ENCODE measurements at places on chromosomes 3 and 15.

- no peak for DNase-seq
Measured at GRCh38 chr3:151431940-151432339, 28.9 kb downstream of the IGSF10 start.

DNA sequence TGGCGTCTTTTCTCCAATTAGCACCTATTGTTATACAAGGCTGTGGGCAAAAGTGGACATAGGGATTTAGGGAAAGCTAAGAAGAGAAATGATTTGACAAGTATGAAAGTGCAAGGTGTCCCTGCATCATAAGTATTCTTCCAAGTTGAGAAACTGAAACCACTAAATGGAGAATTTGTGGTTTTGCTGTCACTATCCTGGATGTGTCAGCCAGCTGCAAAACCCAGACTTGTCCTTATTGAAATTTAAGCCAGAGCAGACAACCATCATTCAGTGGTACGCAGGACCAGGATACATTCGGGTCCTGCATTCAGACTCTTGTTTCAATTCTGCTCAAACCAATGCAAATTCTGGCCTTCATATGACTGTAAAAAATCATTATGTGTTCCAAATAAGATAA is 384.8 kb upstream of the TGFBR2 start:
- DNase-seq = no peak

DNA sequence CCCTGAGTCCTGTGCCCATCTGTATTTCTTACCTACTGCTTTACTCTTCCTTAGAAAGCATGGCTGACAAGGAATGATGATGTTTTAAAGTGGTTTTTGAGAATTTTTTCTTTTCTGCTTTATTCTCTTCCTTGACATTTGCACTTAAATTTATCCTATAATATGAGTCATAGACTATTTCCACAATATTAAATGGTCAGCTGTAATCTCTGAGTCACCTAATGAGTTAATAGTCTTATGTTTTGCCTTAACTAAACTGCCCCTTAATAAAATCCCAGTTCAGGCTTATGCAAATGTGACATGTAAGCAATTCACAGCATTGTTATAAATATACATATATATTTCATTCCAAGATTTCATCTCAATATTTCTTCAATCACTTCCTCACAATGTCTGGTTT is 23.8 kb downstream of the MEIS2 start:
- DNase-seq = no peak

- DNase-seq = no peak
Measured at GRCh38 chr3:176650478-176650877, 546.8 kb downstream of the TBL1XR1 start.

- DNase-seq = no peak
Measured at GRCh38 chr3:111695636-111696117, 100.5 kb upstream of the ZBED2 start.

- DNase-seq = no peak
Measured at GRCh38 chr3:36900474-36901443, 44.1 kb downstream of the TRANK1 start.

DNA sequence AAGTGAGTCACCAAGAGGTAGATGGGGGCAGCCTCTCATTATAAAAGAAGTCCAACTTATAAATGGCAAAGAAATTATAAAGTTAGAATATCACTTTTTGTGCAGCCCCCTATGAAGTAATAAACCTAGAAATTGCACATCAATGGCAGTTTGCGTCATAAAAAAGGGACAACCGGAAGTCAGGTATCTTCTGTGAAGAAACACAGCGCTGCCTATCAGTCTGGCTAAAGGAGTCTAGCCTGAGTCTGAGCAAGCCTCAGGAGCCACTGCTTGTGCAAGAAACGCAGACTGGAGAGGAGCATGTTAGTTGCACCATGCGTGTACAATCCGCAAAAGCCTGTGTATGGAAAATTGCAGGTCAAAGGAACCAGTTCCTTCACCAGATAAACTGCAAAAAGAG is 178.4 kb downstream of the ARRDC4 start:
- DNase-seq = no peak

GRCh38 chr3:37580237-37580636 is 281.4 kb upstream of the CTDSPL start:
- no peak for DNase-seq

- no peak for DNase-seq
Measured at GRCh38 chr3:178588628-178589027, 52.4 kb downstream of the KCNMB2 start.

DNA sequence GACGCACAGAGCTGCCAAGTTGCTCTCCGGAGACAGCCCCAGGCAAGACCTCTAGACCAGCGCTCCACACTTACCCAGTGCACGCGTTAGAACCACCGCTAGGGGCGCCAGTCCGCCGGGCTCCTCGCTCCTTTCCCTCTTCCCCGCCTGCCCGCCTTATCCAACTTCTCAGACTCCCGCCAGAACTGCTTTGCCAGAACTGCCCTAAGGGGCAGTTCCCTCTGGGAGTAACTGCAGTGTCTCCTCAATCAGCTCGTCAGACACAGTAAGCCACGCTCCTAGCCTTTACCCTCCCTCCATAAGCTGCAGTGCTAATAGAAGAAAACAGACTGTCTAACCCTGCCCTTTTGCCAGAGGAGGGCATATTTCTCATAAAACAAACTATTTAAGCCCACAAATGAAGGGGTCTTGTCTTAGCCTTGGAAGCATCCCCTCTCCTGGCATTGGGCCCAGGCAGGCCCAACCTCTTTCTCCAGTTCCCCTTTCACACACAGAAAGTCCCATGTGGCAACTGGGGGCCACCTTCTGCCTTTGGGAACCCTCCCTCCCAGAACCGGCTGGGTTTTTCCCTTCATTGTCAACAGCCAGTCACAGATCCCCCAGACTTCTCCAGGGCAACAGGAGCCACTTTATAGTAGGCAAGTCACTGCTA is 3.7 kb downstream of the BMF start:
- DNase-seq = peak; percentile 55

GRCh38 chr15:59245559-59245958 is 38.9 kb downstream of the LDHAL6B start:
- DNase-seq = no peak

- no peak for DNase-seq
Measured at GRCh38 chr15:28962851-28963710, 77.3 kb downstream of the APBA2 start.

- no peak for DNase-seq
Measured at GRCh38 chr3:23365066-23365465, 161.9 kb downstream of the UBE2E2 start.

- no peak for DNase-seq
Measured at GRCh38 chr15:78130466-78131294, 565 bp downstream of the CIB2 start.

DNA sequence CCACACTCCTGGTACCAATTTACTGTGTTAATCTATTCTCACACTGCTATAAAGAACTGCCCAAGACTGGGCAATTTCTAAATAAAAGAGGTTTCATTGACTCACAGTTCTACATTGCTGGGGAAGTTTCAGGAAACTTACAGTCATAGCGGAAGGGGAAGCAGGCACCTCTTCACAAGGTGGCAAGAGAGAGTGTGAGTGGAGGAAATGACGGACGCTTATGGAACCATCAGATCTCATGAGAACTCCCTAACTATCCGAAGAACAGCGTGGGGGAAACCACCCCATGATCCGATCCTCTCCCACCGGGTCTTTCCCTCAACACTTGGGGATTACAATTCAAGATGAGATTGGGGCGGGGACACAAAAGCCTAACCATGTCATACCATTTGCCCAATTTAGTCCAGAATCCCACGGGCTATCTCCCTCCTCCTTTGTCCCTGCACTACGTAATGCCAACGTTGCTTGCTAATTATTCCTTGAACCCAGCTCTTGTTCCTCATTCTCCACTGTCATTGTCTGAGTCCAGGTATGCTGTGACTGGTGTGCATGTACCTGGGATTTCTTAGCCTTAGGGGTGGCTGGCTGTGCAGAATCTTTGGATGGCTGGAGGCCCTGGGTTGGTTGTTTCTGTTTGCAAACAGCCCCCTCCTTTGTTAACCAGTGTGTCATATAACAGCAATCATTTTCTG is 3.4 kb downstream of the PIGZ start:
- DNase-seq = no peak

GRCh38 chr15:68022061-68022460 is 32.1 kb upstream of the PIAS1 start:
- no peak for DNase-seq

GRCh38 chr3:15295506-15295905 is 36.9 kb downstream of the SH3BP5 start:
- no peak for DNase-seq

- no peak for DNase-seq
Measured at GRCh38 chr15:98745179-98745578, 96.8 kb downstream of the IGF1R start.

DNA sequence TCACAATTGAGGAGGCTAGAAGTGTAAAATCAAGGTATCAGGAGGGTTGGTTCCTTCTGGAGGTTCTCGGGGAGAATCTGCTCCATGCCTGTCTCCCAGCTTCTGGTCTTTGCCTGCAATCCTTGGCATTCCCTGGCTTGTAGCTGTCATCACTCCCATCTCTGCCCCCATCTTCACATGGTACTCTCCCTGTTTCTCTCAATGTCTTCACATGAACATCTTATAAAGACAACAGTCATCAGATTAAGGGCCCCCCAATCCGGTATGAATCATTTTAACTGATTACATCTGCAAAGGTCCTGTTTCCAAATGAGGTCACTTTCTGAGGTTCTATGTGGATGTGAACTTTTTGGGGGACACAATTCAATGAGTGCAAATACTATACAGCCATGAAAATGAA is 113.0 kb upstream of the GALNT15 start:
- DNase-seq = no peak

- DNase-seq = no peak
Measured at GRCh38 chr15:86060674-86061073, 19.0 kb upstream of the AGBL1 start.

DNA sequence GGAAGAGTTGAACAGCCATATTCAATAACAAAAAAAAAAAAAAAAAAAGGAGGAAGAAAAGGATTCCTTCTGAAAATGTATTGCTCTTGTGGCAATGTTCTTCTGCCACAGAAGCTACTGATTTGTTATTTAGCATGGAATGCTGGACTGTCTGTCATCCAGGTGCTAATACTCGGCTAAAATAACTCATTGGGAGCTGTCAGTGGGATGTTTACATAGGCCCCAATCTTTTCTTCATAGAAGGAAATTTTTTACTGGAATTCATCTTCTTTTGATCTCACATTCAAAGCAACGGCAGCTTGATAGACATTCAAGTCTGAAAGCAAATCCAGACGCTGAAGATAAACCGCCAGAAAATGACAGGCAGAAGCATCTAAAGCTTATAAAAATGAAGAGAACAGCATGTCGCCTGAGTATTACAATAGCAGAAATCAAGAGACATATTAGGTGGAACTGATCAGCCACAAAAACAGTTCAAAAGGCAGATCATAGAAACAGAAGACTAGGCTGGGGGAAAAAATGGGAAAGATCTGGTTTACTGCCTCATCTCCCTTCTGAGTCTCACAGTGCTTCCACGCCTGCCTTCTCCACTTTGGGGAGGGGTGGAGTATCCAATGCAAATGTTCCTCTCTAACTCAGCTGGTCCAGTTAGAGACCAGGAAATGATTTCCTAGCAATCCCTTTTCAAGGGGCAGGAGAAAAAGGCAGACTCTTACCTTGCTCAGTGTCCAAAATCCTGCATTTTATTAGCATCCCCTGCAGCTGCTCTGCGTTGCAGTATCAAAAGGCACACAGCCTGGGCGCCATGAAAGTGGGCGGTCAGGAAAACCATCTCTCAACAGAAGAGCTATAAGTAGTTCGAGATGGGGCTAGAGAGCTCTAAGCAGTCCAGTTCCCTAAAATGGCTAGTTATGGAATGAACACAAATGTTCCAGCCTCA is 451.9 kb downstream of the FOXP1 start:
- DNase-seq = no peak

DNA sequence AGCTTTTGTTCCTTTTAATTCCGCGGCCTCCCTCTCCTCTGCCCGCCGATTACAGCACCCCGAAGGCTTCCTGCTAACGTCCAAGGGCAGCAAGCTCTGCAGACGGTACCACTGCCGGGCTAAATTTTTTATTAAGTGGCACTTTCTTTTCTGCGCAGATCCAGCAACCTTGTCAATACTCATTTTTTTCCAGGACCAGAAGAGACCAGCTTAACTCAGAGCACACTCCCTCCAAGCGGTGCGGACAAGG is 542 bp upstream of the MEIS2 start:
- DNase-seq = no peak

- no peak for DNase-seq
Measured at GRCh38 chr15:63382966-63383710, 1.5 kb upstream of the CA12 start.

GRCh38 chr15:45100884-45101625 is 12.9 kb downstream of the DUOX2 start:
- no peak for DNase-seq

DNA sequence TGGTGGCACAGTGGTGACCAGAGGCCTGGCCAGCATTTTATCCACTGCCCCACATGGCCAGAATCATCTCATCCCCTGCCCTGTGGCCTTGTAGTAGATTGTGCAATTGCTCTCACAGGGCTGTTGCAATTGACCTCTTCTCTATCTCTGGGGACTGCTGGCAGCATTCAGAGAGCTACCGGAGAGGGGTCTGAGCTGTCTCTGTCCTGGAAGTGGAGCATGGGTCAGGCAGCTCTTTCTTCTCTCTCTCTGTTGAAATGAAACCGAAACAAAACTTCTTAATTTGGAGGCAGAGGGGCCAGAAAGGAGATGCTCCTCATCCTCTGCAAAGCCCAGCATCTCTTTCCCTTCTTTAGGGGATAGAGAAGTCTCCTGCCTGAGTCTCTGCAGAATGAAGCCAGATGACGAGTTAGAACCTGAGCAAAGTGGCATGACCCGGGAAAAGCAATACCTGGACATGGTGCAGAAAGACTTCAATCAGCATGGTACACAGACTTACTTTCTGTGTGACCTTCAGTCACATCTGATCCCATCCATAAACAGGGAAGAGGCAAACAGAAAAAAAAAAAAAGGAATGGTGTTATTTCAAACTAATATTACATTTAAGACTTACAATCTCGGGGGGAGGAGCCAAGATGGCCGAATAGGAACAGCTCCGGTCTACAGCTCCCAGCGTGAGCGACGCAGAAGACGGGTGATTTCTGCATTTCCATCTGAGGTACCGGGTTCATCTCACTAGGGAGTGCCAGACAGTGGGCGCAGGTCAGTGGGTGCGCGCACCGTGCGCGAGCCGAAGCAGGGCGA is 144.5 kb upstream of the BCL6 start:
- DNase-seq = no peak

DNA sequence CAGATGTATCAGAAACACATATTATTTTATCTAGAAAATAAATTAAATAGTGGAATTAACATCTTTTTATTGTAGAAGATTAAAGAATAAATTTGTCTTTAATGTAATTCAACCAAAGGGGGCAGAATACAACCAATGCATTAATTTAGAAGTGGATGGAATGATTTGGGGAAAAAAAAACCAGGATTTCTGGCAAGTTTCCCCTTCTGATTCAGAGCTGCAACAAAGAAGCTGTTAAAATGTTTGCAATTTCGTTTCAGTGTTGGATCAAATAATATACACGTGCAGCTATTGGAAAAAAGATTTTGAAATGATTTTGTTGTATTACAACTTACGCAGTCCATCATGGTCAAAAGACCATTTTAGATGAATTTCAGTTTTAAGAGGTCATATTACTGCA is 71.6 kb upstream of the ZNF280D start:
- no peak for DNase-seq

- no peak for DNase-seq
Measured at GRCh38 chr15:61796056-61796455, 264.2 kb downstream of the VPS13C start.

Measured in activated CD4-positive, CD25-positive, alpha-beta regulatory T cell (primary cell).